Fibroblast of pulmonary artery (primary cell): ENCODE measurements at places on chromosomes 12 and 14.

DNA sequence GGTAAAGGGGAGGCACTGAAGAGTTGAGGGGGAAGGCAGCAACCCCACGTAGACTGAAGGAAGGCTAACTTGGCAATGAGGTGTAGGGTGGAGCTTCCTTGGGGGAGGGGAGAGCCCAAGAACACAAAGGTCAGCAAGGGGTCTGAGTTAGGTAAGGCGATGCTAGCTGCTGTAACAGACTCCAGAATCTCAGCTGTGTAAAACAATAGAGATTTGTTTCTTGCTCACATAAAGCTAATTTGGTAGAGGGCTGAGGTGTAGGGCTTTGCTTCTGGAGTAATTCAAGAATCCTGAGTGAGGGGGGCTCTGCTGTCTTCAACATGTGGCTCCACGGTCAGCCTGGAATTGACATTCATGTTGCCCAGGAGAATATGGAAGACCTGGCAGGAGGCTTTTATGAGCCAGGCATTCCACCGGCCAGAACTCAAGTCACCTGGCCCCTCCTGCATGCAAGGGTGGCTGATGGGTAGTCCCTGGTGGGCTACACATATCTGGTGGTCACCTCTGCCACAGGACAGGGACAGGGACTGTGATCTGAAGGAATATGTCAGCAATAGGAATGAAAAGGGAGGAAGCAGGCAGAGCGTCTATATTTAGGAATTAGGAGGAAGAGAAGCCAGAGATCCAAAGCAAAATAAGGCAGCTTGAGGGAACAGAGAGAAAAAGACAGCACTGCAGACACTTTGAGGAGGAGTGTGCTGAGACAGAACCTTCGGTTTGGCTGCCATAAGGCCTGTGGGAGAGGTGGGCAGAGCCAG, 153.7 kb downstream of the ZFP36L1 start:
- DNase-seq: peak; percentile 42

DNA sequence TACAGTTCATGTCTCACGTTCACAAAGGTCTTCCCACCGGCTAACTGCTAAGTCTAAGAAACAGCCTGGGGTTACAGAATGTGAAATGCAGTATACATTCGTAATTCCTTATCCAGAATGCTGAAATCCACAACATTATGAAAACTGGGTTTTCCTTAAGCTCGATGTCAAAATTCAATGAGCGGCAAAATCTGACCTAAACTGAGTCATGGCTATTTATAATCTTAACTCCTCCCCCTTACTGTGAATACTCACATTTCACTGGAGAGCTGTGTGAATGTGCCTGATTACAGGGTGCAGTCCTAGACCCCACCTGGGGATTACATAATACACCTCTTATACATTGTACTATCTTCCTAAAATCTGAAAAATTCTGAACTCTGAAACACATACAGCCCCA, 35.3 kb downstream of the STX2 start:
- peak; percentile 25 for DNase-seq

GRCh38 chr12:111454311-111454710, 48.6 kb downstream of the SH2B3 start:
- DNase-seq: no peak

- DNase-seq: peak; percentile 53
These were observed at the start of gene PTPRQ for GRCh38 chr12:80443974-80444666. Gene PTPRQ (plus strand): TSS chr12:80444235. CDS start chr12:80444346, 111 bp downstream.

- no peak for DNase-seq
These were observed 525 bp downstream of the ATP5F1B start for GRCh38 chr12:56645201-56645716.

DNA sequence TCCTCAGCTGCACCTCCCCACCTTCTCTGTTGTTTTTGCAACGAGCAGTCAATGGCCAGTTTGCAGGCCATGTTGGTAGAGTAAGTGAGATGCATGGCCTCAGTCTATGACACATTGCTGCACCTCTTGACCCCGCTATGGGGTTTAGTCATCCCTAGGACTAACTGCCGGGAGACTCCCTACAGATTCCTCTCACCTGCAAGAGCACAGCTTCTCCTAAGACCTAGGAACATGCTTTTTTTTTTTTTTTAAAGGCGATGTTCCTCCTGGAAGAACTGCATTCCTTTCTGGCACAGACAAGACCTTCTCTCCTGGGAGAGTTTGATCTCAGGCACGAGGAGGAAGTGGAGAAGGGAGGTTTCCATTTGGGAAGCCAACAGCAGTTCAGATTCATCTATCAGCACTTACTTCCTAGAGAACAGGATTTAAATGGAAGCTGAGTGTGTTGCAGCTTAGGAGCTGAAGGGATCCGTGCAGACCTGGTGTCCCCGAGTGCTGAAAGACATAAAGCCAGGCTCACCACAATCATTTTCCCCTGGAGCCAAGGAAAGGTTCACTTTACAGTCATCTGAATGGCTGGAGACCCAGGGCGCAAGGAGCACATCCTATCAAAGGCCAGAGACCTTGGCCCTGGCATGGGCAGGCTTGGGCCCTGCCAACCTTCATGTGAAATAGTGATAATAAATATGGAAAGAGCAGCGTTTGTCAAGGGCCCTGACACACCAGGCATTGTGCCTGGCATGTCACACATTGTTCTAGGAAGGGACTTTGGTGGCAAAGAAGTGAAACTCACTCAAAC, 104.1 kb downstream of the LGMN start:
- peak; percentile 35 for DNase-seq

DNA sequence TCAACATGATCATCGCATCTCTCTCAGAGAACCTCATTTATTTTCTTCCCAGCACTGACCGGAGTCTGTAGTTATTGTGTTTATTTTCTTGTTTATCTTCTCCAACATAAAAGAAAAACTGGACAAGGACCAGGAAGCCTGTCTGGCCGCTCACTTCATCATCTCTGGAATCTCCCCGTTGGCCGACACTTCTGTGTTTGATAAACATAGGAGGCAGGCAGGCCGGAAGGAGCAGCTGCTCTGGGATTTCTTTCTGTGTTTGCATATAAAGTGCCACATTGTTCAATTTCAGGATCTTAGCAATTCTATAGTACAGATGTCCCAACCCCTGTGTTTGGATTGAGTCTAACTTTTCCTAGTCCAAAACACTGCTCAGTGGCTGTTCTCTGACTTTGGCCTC, 53.3 kb downstream of the ACACB start:
- no peak for DNase-seq

DNA sequence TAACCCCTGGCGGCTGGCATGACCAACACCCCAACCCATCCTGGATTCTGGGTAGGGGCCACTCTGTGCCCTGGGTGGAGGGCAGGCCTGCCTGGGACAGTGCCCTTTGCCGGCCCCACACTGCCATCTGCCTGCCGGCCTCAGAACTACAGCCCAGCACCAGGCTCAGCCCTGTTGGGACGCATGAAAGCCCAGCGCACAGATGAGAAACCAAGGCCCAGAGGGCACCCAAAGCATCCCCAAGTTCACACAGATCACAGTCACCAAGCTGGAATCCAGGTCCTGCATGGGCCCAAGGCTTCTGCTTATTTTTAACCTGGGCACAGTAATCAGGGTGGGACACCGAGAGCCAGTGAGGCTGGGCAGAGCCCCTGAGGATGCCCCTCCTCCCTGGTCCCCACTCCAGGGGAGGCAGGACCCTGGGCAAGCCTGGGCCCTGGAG, 26.2 kb downstream of the RFLNA start:
- peak; percentile 50 for DNase-seq

DNA sequence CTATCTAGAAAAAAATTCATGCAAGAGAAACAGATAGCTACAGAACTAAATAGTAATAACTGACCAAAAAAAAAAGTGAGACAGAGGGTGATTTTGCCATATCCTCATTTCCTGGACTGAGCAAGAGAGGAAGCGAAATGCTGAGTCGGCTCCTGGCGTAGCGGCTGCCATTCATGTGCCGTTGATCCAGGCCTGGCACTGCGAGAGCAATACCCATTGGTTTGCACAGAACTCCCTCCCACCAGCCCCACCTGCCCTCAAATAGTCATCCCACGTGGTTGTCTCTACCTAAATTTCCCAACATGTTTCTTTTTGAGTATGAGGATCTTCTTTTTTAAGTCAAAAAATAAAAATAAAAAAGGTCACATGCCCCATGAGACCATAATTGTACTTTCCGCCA, 9.4 kb upstream of the WNT5B start:
- DNase-seq: no peak

- no peak for DNase-seq
These were observed 3.9 kb upstream of the ABHD4 start for GRCh38 chr14:22594156-22594716.

GRCh38 chr14:36217027-36217426, 40.5 kb upstream of the PTCSC3 start:
- no peak for DNase-seq

GRCh38 chr14:95520346-95520745, 3.9 kb upstream of the SYNE3 start:
- DNase-seq: no peak

DNA sequence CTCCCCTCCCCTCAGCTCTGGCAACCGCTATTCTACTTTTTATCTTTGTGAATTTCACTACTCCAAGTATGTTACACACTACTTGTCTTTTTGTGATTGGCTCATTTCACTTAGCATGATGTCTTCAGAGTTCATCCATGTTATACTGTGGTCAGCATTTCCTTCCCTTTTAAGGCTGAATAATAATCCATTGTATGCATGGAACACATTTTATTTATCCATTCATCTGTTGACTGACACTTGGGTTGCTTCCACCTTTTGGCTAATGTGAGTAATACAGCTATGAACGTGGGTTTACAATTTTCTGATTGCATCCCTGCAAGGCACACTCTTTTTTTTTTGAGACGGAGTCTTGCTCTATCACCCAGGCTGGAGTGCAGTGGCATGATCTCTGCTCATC, 53.0 kb upstream of the FUT8 start:
- DNase-seq: peak; percentile 72

GRCh38 chr12:112180422-112180821, 55.1 kb downstream of the TRAFD1 start:
- no peak for DNase-seq

GRCh38 chr12:2583091-2583497, 211.7 kb upstream of the FKBP4 start:
- DNase-seq: peak; percentile 43

DNA sequence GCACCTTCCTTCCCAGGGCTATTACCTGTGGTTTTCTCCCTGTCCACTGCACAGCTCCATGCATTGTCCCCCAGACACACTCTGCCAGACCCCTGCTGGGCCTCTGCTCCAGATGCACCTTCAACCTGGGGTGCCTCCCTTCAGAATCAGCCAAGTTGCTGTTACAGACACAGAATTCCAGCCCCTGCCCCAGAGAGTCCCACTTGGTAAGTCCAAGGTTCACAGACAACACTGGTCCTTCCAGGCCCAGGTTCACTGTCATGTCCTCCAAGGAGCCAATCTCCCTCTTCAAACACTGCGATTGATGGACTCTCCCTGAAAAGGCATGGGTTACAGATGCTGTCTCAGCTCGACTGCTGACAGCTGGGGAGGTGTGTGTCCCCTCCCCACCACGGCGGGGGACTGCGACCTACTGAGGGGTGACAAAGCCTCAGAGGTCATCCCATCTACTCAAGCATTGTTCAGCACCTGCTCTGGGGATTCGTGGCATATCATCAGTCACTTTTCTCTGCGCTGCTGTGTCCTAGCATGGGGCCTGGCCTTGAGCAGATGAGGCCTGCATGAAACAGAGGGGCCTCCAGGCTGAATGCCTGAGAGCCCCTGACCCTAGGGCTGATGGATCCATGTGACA, 24.3 kb downstream of the CALM1 start:
- no peak for DNase-seq

- DNase-seq: peak; percentile 75
These were observed 6.3 kb upstream of the NYNRIN start for GRCh38 chr14:24392325-24393091.

- DNase-seq: peak; percentile 18
These were observed 34.0 kb upstream of the HECTD1 start for GRCh38 chr14:31241450-31242114.

GRCh38 chr12:12985817-12986408, 14.2 kb downstream of the HEBP1 start:
- DNase-seq: peak; percentile 52

GRCh38 chr12:43891856-43892574, 56.1 kb downstream of the TMEM117 start:
- DNase-seq: no peak

DNA sequence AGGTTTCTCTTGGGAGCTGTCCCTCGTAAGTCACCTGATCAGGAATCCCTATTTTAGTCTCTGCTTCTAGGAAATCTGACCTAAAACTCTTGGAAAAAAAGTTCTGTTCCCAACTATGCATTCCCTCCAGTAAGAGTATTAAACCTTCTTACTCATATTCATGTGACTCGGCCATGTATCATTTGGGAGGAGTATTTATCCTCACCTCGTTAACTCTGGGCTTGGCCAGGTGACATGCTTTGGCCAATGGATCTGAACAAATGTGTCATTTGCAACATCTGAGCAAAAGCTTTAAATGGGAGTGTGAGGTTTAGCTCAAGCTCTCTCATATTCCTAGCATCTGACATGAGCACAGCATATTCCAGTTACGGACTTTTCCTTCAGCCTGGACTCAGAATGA, 226.8 kb downstream of the NUAK1 start:
- DNase-seq: no peak

GRCh38 chr14:30928462-30928861, 54.1 kb downstream of the COCH start:
- DNase-seq: peak; percentile 40

DNA sequence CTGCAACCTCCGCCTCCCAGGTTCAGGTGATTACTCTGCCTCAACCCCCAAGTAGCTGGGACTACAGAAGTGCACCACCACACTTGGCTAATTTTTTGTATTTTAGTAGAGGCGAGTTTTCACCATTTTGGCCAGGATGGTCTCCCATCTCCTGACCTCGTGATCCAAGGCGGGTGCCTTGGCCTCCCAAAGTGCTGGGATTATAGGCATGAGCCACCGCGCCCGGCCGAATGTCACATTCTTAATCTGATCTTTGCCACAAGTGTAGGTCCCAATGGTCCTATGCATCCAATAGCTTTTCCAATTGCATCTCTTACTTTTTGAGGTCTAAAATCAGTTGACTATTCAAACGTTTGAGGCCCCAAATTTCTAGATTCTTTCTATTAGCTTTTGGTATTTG, 676.0 kb downstream of the SLC16A7 start:
- no peak for DNase-seq

- no peak for DNase-seq
These were observed 243.3 kb upstream of the FKBP4 start for GRCh38 chr12:2551412-2551900.

DNA sequence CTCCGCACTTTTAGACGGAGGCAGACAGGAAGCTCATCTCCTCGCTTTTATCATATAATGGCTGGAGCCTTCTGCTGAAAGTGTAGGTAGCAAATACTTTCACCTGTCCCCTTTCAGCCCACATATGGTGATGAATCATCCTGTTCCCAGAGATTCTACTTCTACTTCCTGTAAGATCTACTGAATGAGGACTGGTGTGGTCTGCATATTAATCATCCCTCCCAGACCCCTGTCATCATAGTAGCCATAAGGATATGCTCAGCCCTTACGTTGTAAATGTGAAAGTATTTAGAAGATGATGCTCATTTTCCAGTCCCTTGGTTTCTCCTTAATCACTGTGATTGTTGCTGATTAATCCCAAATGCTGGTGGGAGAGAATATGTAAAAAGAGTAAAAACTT, 268.2 kb upstream of the GRIP1 start:
- DNase-seq: no peak
